ENCODE measurements at places on chromosomes 6 and 20. TPM values are rescaled to one million over a fixed set of nuclear protein-coding genes. Genes with fewer than 3 reads are reported as not detected.

The TRIM40 gene
- not detected for total RNA-seq

The CDH4 gene
- total RNA-seq = 0.10 TPM

The CLPSL2 gene
- total RNA-seq = not detected

The SLC22A16 gene
- not detected for total RNA-seq

The LST1 gene
- total RNA-seq = 0.23 TPM

The PGBD1 gene
- 4.9 TPM for total RNA-seq

The GPLD1 gene
- 0.46 TPM for total RNA-seq

The RIPOR3 gene
- 0.33 TPM for total RNA-seq

The BPIFB4 gene
- total RNA-seq = not detected

The PKIB gene
- 6.5 TPM for total RNA-seq

The CLVS2 gene
- total RNA-seq = not detected

The BMP5 gene
- 0.03 TPM for total RNA-seq

The MYLK2 gene
- total RNA-seq = 0.07 TPM

The C6orf132 gene
- 0.66 TPM for total RNA-seq

The MAPK13 gene
- 16.7 TPM for total RNA-seq

The PSORS1C1 gene
- total RNA-seq = 3.6 TPM

The PSORS1C2 gene
- total RNA-seq = not detected

The PHACTR1 gene
- total RNA-seq = 1.6 TPM

The ERVFRD-1 gene
- not detected for total RNA-seq

The CFB gene
- total RNA-seq = 49.7 TPM

The METTL24 gene
- 0.52 TPM for total RNA-seq

The CRISP3 gene
- total RNA-seq = not detected

The RNF182 gene
- total RNA-seq = 9.7 TPM

The MACROD2 gene
- 0.85 TPM for total RNA-seq
